Renal cortex interstitium (tissue), 15 donors: ENCODE measurements at places on chromosomes 2 and 18.

DNA sequence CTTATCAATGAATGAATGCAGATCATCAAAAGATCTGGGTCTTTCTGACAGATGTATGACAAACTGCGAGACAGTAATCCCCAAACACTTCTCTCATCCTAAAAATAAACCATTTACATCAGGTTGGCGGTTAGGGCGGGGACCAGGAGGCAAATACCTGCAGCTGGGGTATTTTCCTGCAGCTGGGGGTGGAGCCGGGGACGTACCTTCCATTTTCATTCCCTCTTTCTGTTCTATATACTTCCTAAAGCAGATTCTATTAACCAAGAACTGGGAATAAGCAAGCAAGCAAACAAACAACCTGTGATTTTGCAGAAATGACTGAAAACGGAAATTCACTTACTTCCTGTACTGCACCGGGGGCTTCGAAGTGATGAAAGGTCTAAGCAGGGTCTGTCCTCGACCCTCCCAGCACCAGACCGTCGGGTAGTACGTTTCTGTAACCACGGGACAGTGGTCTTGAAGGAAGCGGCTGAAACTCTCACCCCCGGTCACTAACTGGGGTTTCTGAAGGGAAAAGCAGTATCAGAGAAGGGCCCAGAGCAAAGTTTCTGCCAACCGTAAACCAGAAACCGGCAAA lies 1.2 kb downstream of the ABHD3 start:
- no peak for DNase-seq

DNA sequence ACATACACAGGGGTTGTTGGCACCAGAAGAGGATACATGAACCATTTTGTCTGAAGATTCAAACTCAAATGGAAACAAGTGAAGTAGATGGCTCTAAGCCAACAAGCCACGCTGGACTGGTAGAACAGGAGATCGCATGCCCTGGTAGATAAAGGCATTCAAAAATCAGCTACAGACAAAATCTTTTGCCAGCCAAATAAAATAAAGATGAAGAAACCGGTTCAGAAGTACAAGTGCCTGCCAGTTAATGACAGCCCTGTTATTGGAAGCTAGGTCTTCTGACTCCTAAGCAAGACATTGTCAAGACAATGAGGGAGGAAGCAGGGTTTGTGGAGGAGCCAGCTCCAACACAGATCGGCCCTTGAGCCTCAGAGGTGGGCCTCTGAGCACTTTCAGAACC lies 52.3 kb downstream of the EHD3 start:
- no peak for DNase-seq

DNA sequence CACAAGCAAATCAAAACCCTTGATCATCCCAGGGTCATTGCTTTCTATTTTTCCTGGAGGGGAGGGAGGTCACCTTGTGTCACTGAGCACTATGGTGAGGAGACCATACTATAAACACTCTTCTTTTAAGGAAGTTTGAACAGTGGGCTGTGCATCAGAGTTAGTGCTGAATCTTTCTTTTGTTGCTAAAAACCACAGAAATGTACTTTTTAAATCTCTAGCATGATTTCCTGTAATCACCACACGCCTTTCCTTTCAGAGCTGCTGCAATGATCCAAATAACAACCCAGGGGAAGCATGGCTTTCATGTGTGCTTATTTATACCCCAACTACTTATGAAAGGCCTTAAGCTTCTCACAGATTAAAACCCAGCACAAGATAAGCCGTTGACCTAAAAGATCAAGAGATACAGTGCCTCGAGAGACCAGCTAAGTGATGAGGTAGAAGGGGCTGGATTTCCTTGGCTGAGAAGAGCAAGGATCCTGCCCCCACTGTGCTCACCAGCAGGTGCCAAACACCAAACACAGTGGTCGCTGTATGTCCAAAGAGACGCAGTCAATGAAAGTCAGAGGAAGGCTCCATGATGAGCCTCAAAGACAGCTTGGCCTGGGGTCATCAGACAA lies 34.7 kb downstream of the TRABD2A start:
- no peak for DNase-seq

DNA sequence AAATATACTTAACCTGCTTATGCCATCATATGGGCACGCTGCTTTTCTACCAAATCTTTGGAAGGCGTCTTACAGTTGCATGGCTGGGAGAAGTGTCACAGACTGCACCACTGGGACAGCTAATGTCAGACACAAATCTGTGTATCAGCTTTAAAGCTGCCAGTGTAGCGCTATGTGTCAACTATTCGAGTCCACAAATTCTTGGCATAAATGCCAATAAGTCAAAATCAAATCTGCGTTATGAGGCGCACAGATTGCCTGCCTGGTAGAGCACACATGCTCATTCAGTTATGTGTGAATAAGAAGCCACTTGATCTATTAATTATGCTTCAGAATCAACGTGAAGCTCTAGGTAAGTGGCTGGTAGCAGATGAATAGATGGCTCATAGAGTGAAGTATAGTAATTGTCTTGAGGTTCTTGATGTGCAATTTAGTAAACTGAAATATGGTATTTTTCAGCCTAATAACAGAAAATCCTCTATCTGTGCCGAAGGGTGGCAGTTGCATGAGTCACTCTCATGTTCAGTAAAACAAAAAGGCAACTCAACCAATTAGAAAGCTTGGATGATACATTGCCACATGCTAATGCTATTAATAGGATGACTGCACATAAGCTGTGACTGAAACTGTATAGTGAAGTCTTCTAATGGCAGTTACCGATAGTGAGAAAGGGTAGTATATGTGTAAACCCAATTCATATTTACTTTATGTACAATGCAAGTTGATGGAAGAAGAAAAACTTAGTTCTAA lies 52.0 kb downstream of the DCC start:
- no peak for DNase-seq

DNA sequence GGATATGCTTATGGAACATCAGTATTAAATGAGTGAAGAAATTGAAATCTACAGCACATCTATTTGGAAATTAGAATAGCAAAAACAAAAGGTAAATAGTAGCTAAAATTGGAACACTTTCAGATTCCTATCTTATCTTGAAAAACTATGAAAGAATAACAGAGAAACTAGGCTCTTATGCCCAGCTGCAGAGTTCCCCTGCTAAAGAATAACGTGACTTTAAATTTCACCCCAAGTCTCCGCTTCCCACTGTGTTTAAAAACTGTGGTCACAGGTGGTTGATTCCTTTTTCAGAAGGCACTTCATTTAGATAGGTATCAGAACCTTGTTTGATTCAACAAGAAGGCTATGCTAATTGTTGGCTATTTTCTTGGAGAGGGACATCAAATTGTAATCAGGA lies 30.1 kb downstream of the ARHGAP28 start:
- no peak for DNase-seq

DNA sequence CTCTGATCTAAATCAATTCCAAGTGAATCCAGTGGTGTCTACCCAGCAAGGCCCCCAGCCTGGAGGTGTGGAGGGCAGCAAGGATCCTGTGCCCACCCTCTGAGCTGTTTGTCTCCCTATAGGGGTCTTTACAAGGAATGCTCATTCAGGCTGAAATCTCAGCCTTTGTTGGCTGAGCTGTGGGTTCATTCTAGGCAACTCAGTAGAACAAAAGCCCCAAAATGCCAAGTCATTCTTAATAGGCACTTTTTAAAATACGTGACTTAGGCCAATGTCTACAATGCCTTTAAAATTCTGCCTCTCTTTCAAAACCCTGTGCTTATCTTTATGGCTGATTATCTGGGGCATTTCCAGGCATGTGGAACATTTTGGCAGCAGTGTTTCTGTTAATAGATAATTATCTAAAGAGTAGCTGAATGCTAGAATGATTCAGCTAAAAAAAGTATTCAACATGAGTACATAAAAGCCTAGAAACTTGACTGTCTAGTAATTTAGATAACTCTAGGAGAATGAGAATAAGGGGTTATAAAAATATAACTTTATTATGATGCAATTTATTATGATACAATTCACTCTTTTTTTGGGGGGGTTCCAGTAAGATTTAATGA lies 7.4 kb downstream of the UGT1A6 start:
- DNase-seq: no peak

DNA sequence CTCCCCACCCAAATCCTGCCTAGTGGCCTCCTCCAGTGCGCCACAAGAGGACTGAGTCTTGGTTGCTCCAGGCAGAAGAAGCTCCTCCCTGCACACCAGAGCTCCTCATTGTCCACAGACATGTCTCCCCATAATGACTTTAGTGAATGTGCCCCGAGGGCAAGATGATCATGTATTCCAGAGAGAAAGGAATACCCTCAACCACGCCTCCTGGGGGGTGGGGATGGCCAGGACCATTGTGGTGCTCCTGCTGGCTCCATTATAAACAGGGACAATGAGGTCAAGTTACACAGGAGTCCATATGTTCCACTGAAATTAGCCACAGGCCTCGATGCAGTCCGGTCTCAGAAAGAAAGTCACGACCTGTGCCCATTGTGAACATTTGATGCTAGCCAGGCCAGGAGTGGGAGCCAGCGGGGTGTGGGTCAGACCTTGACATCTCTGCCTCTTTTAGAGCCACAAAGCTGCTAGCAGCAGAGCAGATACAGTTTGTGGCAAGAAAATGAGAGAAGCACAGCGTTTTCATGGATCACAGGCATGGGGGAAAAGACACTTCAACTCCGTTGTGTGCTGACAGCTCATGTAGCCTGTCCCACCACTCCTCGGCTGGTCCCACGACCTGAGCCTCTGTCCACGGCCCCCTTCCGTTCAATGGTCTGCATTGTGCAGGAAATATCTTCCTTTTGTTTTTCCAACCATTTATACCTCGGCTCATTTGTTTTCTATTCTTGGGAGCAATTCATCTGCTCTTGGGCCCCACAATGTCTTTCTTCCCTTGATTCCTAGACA lies 70.7 kb upstream of the FZD7 start:
- no peak for DNase-seq

DNA sequence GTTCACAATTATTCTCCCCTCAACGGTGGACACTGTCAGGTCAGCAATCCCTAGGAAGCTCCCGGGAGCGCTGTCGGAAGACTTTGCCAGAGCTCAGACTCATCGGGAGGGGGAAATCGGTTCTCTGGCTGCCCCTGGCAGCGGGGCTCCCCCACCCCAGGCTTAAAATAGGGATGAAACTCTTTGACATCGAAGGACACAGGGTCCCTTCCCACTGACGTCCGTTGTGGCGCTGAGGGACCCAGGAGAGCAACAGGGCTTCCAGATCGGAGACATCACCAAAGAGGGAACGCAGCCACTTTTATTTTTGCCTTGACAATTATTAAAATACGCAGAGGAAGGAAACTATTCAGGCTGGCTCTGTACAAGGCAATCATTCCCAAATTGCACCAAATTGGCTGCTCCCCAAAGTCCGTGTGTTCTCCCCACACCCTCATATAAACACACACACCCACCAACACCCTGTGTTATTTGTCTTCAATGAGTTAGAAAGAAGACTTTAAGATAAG lies 249.0 kb downstream of the CDH20 start:
- DNase-seq: no peak

- no peak for DNase-seq
Observed at GRCh38 chr2:187593098-187593497, 38.9 kb upstream of the TFPI start.
